AG20443 (cell line): ENCODE measurements at places on chromosomes 3 and 15.

GRCh38 chr3:175426805-175427204, 567.7 kb downstream of the NAALADL2 start:
- DNase-seq, result no peak

DNA sequence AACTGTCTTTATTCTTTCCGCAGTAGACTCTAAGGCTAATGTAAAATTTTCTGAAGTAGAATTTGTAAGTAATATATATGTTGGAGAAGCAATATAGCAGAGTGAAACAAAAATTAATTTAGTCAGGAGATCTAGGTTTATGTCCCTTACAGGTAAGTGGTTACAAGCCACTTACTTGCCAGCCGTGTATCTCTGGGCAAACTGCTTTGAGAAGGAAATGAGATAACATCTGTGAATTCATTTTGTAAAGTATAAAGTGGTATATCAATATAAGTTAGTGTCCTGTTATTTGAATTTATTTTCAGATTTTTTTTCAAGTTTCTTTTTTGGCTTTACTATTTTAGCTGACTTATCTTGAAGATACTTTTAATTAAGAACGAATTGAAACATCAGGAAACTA, 5.5 kb downstream of the DAZL start:
- no peak for DNase-seq

GRCh38 chr15:56776839-56777238, 43.5 kb upstream of the ZNF280D start:
- DNase-seq, result no peak

GRCh38 chr3:149368674-149369497, 8.6 kb downstream of the TM4SF1 start:
- no peak for DNase-seq

DNA sequence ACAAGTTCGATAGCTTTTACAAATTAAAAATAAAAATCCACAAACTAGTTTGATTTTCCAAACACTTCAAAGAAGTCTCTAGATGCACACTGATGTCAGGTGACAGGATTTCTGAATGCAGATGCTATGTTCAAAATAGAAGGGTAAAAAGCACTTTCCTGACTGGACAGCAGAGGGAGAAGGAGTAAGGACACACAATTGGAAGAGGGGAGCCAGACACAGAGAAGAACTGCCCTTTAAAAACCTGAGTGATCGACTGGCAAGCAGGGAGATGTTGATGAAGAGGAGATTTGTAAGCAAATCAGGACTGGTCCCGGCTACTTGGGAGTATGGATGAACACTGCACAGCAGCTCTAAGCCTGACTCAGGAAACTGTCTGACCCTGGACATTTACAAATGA, 612.8 kb downstream of the MAGI1 start:
- DNase-seq, result peak; percentile 29

DNA sequence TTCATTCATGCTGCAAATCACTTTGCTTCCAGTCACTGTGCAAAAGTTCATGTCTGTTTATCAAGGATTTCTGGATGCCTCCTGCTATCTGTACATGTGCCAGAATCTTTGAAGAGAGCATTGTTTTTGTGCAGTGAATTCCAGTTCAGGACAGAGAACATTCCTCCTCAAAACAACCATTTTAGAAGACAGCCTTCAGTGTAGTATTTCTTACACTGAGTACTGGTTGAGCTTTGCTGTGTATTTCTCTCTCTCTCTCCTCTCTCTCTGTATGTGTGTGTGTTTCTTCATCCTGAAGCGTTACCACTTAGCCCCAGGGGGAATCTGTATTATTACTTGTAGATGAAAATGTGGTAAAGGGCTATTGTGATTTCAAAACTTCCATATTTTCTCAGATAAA, 123.8 kb upstream of the CHL1 start:
- DNase-seq, result no peak

- DNase-seq, result no peak
Observed at GRCh38 chr15:31847961-31848360, 182.4 kb upstream of the CHRNA7 start.

GRCh38 chr15:85758655-85758978, 36.1 kb downstream of the KLHL25 start:
- DNase-seq, result no peak

DNA sequence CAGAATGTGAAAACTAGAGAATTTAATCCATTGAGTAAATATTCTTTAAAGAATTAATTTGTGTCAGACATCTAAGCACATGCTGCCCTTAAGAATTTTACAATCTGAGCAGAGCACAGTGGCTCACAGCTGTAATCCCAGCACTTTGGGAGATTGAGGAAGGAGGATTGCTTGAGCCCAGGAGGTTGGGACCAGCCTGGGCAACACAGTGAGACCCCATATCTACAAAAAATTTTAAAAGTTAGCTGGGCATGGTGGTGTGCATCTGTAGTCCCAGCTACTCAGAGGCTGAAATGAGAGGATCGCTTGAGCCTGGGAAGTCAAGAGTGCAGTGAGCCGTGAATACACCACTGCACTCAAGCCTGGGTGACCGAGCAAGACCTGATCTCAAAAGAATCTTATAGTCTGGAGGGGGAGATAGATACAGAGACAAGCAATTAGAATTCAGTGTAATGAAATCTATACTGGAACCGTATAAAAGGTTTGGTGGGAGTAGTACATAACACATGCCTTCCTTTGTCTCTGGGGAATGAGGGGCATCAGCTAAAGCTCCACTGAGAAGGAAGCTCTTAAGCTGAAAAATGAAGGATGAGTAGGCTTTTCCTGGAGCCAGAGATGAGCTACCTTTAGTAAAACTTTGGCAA, 21.2 kb downstream of the ATP11B start:
- no peak for DNase-seq

DNA sequence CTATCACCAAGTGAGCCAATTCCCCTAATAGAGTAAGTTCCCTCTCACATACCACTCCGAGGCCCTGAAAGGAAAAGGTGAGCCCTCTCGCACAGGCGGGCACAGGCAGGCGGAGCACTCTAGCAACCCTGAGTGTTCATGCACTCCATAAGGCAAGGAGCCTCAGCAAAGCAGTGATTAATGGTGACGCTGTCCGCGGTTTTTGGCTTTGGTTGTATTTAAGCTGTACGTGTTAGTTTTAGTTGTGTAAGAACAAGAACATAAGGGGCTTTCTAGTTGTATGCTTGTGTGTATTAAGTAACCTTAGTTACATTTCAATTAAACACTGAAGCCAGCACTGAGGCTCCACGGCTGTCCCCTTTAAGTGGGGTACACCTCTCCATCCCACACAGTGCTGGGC, 33.1 kb downstream of the KLHL25 start:
- no peak for DNase-seq
